ENCODE measurements at places on chromosomes 1 and 21.

DNA sequence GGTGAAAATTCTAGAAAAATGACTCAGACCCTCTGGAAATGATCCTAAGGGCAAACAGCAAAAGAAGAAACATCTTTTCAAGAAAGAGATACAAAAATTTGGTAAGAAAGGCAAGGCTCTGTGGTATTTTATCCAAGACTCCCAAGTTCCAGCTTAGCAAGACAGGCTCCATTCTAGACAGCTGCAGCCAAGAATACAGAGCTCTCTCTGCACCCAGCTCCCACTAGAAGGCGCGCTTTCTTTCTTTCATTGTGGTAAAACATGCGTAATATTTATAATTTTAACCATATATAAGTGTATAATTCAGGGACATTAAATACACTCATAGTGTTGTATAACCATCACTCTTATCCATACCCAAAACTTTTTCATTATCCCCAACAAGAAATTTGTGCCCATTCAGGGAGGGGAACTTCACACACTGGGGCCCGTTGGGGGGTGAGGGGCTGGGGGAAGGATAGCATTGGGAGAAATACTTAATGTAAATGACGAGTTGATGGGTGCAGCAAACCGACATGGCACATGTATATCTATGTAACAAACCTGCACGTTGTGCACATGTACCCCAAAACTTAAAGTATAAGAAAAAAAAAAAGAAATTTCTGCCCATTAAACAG lies 2.2 kb upstream of the HFM1 start:
- DNase-seq: no peak

GRCh38 chr1:245475961-245476516 lies 321.3 kb downstream of the KIF26B start:
- DNase-seq: no peak

- no peak for DNase-seq
Observed at GRCh38 chr1:148293651-148294050, 141.6 kb upstream of the NBPF11 start.

DNA sequence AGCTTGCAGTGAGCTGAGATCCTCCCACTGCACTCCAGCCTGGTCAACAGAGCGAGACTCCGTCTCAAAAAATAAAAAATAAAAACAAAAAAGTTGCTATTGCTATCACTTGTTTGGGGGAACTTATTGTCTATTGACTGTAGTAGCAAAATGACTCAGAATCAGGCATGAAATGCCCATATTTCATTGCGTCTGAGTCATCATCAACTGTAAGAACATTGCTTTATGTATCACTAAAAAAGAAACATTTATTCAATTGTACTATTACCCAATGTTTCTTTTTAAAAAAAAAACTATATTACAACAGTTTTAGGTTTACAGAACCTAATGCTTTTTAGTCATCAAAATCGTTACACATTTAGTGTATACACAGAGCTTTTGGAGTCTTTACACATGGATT lies 91.0 kb upstream of the FMN2 start:
- peak; percentile 44 for DNase-seq

DNA sequence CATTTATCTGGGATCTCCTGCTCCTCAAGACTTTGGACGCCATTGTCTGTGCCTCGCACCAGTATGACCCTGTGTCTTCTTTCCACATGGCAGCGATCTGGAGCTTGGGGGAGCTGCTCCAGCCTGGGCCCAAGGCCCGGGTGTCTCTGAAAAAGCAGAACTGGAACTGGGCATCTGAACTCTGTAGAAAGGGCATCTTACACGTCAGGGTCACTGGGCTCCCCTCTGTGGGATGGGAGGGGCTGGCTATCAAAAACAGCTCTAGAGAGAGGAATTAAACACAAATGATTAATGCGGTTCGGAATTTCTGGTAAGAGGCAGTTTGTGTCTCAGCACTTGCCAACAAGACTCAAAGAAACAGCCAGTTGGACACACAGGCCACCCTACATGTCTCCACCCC lies 16.1 kb downstream of the FCRL1 start:
- no peak for DNase-seq

DNA sequence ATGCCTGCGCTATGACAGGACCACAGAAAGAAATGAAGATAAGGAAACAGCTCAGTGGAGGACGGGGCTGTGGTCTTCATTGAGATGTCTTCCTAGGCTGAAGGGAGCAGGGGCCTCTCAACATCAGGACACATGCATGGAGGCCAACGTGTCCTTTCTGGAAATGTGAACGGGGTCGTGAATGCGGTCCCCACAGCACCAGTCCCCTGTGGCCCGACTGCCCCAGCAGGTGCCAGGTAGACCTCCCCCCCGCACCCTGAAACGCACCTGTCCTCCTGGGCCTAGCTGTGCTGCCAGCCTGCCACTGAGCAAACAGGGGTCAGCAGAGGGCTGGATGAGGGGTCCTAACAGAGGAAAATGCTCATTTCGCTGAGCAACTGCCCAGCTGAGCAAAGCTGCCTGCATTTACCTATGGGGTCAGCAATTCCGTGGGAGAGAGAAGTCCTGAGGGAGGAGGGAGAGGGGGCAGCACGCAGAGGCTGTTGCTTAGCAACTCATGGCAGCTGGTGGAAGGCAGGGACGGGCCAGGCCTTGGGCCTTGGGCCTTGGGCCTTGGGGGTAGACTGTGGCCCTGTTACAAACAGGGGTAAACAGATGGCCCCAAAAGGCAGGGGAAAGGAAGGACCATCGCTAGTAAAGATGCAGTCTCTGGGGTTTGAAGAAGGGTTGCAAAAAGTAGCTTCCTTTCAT lies 77.4 kb downstream of the NPHP4 start:
- DNase-seq: no peak

DNA sequence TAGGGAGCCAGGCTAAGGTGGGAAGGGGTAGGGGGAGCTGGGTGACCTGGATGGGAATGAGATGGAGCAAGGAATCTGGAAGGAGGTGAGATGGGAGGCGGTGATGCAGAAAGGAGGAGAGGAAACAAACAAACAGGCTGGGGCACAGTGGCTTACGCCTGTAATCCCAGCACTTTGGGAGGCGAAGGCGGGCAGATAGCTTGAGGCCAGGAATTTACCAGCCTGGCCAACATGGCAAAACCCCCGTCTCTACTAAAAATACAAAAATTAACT lies 10.8 kb downstream of the CRABP2 start:
- DNase-seq: no peak

- DNase-seq: no peak
Observed at GRCh38 chr21:43321111-43321510, 105.8 kb downstream of the SIK1 start.

DNA sequence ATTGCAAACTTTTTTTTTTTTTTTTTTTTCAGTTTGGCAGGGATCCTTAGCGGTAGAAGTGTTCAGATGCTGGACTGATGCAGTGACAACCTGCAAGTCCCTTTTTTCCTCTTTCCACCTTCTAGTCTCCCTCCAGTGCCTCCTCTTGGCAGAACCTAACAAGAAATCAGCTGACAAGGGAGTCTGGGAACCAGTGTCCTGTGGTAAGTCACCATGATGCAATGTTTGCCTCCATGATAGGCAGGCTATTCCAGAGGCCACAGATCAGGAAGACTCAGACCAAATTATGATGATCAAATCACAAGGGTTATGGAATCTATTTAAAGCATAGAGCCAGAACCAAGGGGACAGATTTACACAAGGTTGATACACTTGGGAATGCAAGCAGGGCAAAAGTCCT lies 3.0 kb upstream of the CD34 start:
- no peak for DNase-seq

GRCh38 chr1:11272544-11272831 lies 510 bp upstream of the UBIAD1 start:
- no peak for DNase-seq

- no peak for DNase-seq
Observed at GRCh38 chr1:117620440-117620839, 14.6 kb downstream of the TENT5C start.

DNA sequence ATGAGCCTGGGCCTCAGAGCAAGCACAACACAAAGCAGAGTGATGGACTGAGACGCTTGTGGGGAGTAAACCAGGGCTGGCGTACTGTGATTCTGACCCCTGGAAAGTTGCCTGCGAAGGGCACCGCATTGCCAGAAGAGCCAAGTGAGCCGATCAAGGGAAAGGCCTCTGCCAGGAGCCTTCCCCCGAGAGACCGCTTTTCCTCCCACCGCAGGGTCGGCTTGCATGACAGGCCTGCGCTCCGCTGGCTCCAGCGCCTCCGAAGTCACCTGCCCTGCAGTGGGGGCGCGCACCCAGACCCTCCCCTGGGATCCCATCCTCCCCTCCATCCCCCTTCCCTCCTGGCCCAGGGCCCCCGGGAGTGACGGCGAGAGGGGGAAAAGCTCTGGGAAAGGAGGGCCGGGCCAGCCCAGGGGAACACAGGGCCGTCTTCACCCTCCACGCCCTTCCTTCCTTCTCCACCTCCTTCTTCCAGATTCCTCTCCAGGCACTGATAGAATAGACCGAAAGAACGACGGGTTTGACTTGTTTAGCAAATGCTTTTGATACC lies 165.0 kb downstream of the TRIM33 start:
- no peak for DNase-seq

DNA sequence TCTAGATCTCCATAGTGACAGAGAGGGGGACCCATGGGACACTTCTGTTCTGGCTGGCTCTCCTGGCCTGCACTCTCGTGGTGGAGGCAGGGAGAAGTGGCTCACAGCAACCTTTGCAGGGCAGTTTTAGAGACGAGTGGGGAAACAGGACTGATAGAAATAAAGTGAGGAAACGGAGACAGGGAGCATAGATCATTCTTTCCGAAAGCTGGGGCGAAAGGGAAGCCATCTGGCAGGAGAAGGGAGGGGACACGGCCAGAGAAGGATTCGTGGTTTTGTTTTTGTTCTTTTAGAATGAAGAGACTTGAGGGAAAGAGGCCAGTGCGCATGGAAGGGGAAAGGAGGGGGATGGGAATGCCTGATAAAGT lies 3.5 kb downstream of the TIE1 start:
- no peak for DNase-seq

DNA sequence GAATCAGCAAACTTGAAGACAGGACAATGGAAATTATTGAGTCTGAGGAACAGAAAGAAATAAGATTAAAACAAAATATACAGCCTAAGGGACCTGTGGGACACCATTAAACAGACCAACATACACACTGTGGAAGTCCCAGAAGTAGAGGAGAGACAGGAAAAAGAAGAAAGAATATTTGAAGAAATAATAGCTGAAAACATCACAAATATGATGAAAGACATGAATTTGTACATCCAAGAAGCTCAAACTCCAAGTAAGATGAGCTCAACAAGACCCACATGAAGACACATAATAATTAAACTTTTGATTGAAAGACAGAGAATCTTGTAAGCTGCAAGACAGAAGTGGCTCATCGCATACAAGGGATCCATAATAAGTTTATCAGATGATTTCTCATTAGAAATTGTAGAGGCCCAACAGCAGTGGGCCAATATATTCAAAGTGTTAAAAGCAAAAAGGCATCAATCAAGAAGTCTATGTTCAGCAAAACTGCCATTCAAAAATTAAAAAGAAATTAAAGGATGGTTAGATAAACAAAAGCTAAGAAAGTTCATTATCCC lies 311.3 kb upstream of the ADGRL2 start:
- no peak for DNase-seq

GRCh38 chr1:6969106-6969505 lies 183.9 kb downstream of the CAMTA1 start:
- peak; percentile 5 for DNase-seq

DNA sequence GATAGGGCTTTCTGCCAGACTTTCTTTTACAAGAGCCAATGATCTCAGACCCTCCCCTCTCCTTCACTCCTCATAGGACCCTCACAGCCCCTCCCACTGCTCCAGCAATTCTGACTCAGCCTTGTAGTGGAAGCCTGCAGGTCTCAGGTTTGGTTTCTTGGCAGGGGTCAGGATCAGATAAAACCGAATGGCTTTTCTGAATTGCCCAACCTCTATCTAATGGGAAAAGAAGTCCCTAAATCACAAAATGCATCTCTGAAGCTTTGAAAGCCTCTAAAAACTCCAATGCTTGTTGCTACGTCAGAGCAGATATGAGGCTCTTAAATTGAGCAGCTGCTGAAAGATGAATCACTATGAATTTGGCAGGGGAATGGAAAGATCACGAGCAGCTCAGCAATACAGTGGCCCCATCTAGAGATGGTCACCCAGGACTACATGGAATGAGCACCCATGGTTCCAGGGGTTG lies 74.5 kb downstream of the NID1 start:
- no peak for DNase-seq

- no peak for DNase-seq
Observed at GRCh38 chr1:18149027-18149641, 41.5 kb downstream of the IGSF21 start.

- no peak for DNase-seq
Observed at GRCh38 chr1:168161459-168161858, 17.3 kb upstream of the TIPRL start.

DNA sequence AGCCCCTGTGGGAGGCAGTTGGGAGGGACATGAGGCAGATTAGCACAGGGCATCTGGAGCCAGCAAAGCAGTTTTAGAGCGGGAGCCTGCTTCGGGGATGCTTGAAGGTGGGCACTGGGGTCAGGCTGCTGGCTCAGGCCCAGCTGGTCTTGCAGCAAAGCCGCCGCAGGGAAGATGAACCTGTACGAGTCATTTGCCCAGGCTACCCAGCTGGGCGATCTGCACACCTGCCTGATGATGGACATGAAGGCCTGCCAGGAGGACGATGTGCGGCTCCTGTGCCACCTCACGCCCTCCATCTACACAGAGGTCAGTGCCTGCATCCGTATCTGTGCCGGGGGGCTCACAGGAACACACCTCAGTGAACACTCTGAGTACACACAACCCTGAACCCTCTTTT lies 7.7 kb upstream of the SLC27A3 start:
- no peak for DNase-seq

- DNase-seq: no peak
Observed at GRCh38 chr1:106534612-106535011, 521.9 kb upstream of the PRMT6 start.

GRCh38 chr1:37493336-37494098 lies 19.1 kb downstream of the ZC3H12A start:
- no peak for DNase-seq

DNA sequence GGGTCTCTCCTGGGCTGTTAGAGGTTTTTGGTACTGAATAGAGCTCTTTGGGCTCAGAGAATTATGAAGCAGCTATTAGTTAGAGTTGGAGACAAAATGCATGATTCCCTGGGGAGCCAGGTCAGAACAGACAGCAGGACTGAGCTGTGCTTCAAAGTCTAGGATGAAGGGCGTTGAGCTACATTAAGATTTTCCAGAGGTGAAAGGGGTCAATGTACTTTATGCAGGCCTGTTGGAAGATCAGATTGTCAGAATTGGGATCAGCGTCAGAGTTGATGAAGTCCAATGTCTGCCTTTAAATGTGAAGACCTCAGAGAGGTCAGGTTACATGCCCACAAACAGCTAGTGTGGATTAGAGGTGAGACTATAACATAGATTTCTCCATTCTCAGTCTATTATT lies 53.8 kb downstream of the RGS5 start:
- DNase-seq: no peak

GRCh38 chr1:228938537-228938901 lies 203.2 kb downstream of the RHOU start:
- no peak for DNase-seq

Measured in amniotic stem cell (primary cell).